ENCODE measurements at places on chromosomes 6 and 20.
A peak's percentile ranks its signal among the peaks of the same experiment; 100 is the strongest.

DNA sequence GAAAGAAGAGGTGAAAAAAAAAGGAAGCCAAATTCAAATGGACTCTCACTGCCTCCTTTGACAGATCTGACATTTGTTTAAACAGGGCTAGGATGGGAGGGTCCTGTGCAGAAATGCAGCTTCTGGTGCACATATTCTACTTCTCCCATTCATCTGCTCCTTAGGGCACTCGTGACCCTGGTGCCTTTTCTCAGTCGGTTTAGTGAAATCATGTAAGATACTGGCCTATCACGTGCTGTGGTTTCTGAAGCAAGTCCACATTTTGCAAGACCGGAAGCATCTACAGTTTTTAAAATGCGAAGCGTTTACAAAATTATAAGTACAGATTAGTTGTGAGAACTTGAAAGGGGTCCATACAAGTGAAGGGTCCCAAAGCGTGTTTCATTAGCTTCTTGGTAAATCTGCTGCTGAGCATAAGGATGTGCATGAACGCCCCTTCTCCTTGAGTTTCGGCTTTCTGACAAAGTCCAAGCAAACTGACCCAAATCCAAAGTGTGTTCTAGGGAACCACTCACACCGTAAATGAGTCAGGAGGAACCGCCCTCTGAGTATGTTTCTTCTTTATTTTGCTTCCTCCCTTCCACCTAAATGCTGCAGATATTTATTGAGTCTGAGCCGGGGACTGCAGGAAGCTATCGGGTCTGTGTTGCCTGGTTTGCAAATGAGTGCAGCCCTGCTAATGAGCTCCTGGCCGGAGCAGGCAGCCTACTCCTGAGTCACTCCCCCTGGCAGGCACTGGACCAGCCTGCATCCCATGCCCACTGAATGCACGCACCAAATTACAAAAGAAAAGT, 323.8 kb upstream of the JARID2 start:
- peak; percentile 98 for DNase-seq

DNA sequence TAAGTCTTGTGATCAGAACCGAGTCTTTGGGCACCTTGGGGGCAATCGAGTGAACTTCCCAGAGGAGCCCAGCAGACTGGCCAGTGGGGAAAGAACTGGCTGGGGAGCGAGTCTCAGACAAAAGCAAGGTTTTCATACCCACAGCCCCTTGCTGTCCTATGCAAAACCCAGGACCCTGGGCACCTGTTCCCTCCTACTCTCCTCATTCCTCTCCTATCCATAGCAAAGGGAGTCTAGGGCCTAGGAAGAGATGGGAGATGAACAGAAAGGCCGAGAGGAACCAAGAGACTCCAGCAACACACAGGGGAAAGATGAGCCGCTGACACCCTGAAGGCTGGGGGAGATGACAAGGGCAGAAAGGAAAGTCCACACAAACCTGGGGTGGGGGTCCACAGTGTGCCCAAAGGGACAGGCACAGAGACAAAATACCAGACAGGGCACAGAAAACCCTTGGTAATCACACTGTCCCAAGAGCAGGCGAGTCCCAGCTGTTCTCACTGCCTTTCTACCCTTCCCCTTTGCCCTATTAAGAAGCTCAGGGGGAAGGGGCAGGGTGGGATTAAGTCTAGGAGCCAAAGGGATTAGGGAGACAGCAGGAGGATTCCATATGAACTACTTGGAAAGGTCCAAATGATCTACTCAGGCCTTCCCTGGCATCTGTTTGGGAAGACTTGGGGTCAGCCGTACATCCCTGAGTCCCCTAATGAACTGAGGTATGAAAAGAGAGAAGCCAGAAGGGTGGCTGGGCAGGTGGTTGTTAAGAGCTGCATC, 6.5 kb downstream of the PPP1R18 start:
- DNase-seq: no peak

GRCh38 chr6:118748311-118749062, 97.1 kb upstream of the CEP85L start:
- DNase-seq: peak; percentile 14

DNA sequence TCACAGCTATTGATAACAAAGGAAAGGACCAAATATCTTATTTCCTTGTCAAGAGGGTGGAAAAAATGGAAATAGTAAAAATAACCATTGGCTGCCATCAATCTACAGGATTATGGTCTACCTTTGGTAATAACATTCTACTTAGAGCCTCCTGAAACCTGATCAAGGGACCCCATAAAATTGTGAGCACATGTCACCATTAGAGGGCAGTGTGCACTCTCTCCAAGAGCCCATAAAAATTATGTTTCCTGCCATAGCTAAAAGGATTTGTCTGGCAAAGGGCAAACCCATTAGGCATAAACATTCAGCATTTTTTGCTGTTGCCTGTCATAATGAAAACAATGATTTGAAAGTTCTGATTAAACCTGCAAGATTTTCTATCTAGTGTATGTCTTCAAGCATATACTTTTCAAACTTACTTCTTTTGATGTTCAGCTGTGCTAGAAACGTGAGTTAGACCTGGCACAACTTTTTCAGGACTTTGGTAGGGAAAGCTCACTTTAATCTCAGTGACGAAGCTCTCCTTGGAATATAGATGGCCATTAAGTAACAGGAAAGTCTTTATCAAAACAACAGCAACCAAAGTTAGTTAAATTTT, 120.7 kb upstream of the ZFP64 start:
- peak; percentile 67 for DNase-seq

DNA sequence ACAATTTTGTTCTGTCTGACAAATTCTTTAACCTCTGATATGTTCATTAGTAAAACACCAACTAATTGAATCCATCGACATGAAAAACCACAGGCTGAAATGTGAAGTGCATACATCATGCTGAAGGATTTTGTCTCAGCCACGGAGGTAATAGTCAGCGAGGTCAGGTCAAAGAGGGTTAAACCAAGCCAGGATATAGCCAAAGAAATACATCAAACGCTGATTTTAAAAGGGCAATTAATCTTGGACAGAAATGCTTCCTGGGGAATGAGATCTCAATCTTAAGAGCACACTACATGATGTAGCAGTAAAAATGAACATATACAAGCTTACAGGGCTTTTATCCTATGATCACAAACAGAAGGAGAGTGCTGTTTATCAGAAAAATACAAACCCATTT, 106.7 kb downstream of the PRDM1 start:
- no peak for DNase-seq

- no peak for DNase-seq
These were observed 123.0 kb upstream of the RREB1 start for GRCh38 chr6:6984585-6985366.

- no peak for DNase-seq
These were observed 45.4 kb upstream of the MOCS1 start for GRCh38 chr6:39979461-39980328.

- no peak for DNase-seq
These were observed 575.2 kb upstream of the ADGRB3 start for GRCh38 chr6:68059899-68060298.

DNA sequence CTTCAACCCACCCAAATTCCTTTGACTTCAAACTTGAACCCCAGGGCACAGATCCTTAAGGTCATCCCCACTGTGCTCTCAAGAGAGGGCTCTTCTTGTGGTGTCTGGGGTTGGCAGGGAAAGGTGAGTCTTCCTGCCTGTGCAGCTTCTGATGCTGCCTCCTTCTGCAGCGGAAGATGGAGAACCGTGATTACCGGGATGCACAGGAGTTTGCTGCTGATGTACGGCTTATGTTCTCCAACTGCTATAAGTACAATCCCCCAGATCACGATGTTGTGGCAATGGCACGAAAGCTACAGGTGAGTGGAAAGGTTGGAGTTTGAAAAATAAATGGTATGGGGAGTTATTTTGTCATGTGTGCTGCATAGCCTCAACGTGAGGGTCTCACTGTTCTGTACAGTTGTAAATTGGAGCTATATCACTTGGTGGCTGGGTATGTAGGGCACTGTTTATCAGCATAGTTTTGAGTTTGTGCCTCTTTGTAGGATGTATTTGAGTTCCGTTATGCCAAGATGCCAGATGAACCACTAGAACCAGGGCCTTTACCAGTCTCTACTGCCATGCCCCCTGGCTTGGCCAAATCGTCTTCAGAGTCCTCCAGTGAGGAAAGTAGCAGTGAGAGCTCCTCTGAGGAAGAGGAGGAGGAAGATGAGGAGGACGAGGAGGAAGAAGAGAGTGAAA, 9.0 kb downstream of the BRD2 start:
- no peak for DNase-seq

GRCh38 chr20:16844406-16844805, 96.2 kb downstream of the OTOR start:
- DNase-seq: no peak

DNA sequence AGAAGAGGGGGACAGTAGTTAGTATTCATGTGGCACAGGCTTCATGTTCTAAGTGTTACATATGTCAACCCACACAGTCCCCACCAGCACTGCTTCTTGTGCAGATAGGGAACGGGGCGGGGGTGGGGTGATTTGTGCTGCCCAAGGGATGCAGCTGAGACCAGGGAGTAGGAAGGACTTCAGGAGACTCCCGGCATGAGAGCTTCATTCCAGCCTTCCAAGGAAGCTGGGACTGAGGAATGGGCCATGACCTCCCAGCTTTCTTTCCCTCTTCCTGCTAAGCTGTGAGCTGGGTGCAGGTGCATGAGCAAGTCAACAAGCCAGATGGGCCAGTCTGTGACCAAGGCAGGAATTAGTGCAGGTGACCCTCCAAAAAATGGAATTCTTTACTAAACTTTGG, 9.2 kb downstream of the BEND3 start:
- no peak for DNase-seq

GRCh38 chr6:56370127-56370540, 122.8 kb upstream of the COL21A1 start:
- DNase-seq: no peak

GRCh38 chr6:133241901-133242636, 912 bp downstream of the EYA4 start:
- DNase-seq: no peak

DNA sequence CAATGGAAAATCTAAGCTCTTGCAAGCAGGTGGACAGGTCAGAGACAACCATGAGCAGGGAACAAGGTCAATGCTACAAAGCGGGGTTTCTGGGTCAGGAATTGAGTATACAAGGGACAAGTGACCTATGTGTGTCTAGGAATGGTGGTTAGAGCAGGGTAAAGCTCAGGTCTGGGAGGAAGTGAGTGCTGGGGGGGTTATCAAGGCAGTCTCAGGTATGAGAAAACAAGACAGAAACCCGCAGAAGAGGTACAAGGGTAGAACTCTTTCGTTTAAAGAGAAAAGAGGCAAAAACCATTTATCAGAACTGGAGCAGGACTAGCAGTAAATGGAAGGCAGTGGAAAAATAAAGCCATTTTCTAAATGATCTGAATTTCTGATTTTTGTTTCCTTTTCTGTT, 298.4 kb downstream of the ALDH8A1 start:
- no peak for DNase-seq

Measured in NB4 (cell line).